IMR-90 (cell line): ENCODE measurements at places on chromosomes 13 and 19. TPM values are rescaled to one million over a fixed set of nuclear protein-coding genes. Genes with fewer than 3 reads are reported as not detected.

The ZNF729 gene
- total RNA-seq = not detected in 2 replicates

The PSPN gene
- 0.54 and 0.56 TPM in 2 replicates for total RNA-seq

- peaks cover 61% of the 10 kb centered on the region for H3K36me3 ChIP-seq
- DNase-seq = peak; percentile 71
- no peaks in the 10 kb centered on the region for H3K27me3 ChIP-seq
- H3K4me1 ChIP-seq = peaks cover 47% of the 10 kb centered on the region
- no peak overlapping the region for H3K4me3 ChIP-seq
These were observed 92.4 kb downstream of the KL start for GRCh38 chr13:33108620-33109019.

GRCh38 chr19:42200116-42200715 lies 17.3 kb downstream of the DEDD2 start:
- H3K27me3 ChIP-seq = no peaks in the 10 kb centered on the region
- H3K27ac ChIP-seq = no peak overlapping the region
- DNase-seq = no peak

The NUDT19 gene
- 4.5 and 6.4 TPM in 2 replicates for total RNA-seq

GRCh38 chr19:14405380-14405757 lies 13.8 kb downstream of the DDX39A start:
- no peaks in the 10 kb centered on the region for H3K4me1 ChIP-seq
- H3K4me3 ChIP-seq = no peak overlapping the region
- DNase-seq = no peak
- H3K36me3 ChIP-seq = peaks cover 45% of the 10 kb centered on the region
- H3K27me3 ChIP-seq = no peaks in the 10 kb centered on the region

- peaks cover 5% of the 10 kb centered on the region for H3K27me3 ChIP-seq
- no peaks in the 10 kb centered on the region for H3K4me1 ChIP-seq
- no peak overlapping the region for H3K4me3 ChIP-seq
- H3K36me3 ChIP-seq = no peaks in the 10 kb centered on the region
- H3K27ac ChIP-seq = no peak overlapping the region
These were observed 35.5 kb downstream of the CBY2 start for GRCh38 chr13:45737571-45738017.

GRCh38 chr13:67120872-67121531 lies 109.1 kb downstream of the PCDH9 start:
- no peaks in the 10 kb centered on the region for H3K27me3 ChIP-seq
- no peak overlapping the region for H3K4me3 ChIP-seq
- no peaks in the 10 kb centered on the region for H3K36me3 ChIP-seq
- peak; percentile 76 for DNase-seq

DNA sequence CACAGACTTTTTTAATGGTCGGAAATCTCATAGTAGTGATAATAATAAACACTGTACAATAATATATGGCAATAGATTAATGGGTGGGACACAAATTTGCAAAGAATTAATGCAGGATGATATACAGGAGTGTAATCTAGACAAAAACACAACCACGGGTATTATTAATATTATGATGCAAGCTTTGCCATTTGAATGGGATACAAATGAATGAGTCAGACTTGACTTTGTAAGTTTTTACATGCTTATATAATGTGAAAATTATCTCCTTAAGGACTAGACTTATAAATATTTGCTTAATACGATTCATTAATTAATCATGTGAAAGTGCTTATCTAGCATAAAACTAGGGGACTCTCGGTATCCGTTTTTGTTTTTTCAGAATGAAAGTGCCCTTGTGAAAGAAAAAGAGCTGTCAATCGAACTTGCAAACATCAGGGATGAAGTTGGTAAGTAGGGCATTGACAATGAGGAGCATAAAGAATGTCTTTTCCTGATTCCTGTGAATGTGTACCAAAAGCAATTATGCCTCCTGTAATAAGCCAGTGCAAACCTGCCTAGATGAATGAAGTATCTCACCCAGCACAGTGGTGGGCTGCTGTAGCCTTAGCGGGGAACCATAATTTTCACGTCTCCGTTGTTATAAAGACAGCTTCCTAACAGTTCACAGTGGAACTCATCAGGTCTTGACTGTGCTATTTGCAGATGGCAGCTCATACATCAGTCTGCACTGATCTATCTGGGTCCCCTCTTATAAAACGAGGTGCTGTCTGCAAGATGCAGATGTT lies 155.7 kb downstream of the SLC7A1 start:
- no peak for DNase-seq
- peaks cover 12% of the 10 kb centered on the region for H3K4me1 ChIP-seq
- peaks cover 9% of the 10 kb centered on the region for H3K27me3 ChIP-seq
- no peak overlapping the region for H3K4me3 ChIP-seq

GRCh38 chr19:33688171-33688992 lies 66.6 kb downstream of the CHST8 start:
- no peaks in the 10 kb centered on the region for H3K36me3 ChIP-seq
- DNase-seq = no peak
- no peak overlapping the region for H3K27ac ChIP-seq
- no peak overlapping the region for H3K4me3 ChIP-seq

The IL4I1 gene
- under 0.01 and 0.36 TPM in 2 replicates for total RNA-seq

The CLIP3 gene
- 5.0 and 5.4 TPM in 2 replicates for total RNA-seq

The CGB1 gene
- not detected in 2 replicates for total RNA-seq

DNA sequence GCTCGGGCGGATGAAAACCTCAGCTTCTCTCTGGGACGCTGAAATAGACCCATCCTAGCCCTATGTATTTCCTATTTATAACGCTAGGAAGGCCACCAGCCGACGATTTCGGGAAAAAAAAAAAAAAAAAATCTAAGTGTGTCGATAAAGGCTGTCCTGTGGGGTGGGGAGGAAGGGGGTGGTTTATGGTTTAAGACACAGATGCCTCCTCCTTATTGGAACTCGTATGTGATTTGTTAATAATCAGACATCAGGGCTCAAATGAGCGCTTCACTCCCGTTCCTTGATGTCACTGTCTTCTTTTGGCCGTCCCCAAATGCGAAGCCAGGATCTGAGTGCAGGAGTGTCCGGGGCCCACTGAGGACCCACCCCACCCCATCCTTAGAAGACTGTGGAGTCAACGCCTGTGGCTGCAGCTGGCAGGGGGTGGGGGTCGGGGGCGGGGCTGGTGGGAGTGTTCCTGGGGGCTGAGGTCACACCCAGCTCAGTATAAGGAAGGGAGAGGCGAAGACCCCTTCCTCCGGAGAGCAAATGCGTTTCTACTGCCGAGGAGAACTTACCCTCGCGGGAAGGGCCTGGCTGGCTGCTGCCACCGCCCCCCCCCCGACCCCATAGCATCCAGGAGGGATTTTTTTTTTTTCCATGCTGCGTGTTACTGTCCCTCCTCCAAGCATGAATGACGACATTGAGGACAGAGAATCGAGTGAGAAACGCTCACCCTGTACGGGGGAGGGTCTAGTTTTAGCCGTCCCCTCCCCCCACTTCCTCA lies 971 bp downstream of the ATCAY start:
- H3K4me3 ChIP-seq = no peak overlapping the region
- H3K27me3 ChIP-seq = peaks cover 31% of the 10 kb centered on the region
- DNase-seq = no peak
